ENCODE measurements at places on chromosomes 3 and 15.
A peak's percentile ranks its signal among the peaks of the same experiment; 100 is the strongest.

DNA sequence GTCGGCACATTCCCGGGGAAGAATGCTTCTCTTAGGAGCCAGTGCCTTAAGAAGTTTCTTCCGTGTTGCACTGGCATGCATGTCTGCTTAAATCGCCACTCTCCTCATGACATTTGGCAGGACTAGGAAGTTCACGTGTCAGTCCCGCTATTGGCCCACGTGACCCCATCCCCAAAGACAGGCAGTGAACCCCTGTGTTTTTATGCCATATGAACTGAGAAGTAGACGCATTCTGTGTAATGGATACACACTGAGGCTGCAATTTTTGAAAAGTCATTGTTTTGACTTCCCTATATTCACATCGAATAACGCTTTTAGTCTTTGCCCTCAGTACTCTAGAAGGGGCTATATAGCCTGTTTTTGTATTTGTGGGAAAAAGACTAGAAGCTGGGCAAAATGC, 125.6 kb upstream of the TBL1XR1 start:
- no peak for DNase-seq

- peak; percentile 69 for DNase-seq
Measured at GRCh38 chr15:98881526-98882520, 125.8 kb downstream of the PGPEP1L start.

- no peak for DNase-seq
Measured at GRCh38 chr3:168077091-168077490, 18.6 kb downstream of the GOLIM4 start.

- DNase-seq = peak; percentile 63
Measured at GRCh38 chr15:90046911-90047392, 45.8 kb downstream of the ZNF710 start.

GRCh38 chr15:67143646-67144045, 78.2 kb downstream of the SMAD3 start:
- DNase-seq = no peak

DNA sequence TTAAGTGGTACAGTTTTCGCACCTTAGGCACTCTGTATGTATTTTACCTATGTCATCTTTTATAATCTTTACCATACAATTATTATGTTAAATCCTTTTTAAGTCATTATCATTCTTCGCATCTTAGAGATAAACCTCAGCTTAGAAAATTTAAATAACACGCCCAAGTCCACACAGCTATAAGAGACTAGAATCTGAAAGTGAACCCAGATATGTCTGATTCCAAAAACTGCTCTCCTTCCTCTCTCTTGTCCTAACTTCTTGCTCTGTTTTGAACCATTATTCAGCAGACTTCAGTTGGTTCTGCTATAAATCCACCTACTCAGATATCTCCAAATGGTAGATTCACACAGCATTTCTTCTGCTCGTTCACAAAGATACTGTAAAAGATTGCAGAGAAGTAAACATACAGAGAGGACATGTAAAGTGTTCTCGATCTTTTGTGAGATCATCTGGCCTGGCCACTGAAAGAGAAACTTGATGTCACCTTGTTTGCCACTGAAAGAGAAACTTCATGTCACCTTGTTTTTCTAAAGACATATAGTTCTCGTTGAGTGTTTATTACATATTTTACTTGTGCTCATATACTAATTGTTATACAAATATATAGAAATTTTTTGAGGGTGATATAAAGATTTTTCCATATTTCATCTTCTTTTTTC, 533.2 kb downstream of the GRM7 start:
- DNase-seq = peak; percentile 62

- peak; percentile 59 for DNase-seq
Measured at GRCh38 chr3:193620650-193621049, 27.6 kb downstream of the OPA1 start.

Measured in GM12865 (cell line).